ENCODE measurements at places on chromosomes 7 and 10.
A peak's percentile ranks its signal among the peaks of the same experiment; 100 is the strongest.

GRCh38 chr10:97067716-97068391 is 117.9 kb downstream of the SLIT1 start:
- DNase-seq, result no peak

GRCh38 chr10:124614003-124614659 is 130.0 kb downstream of the FAM53B start:
- peak; percentile 69 for DNase-seq

GRCh38 chr7:77537136-77537777 is at the start of gene PTPN12:
Gene PTPN12 (plus strand): TSS chr7:77537295. CDS start chr7:77537547, 252 bp downstream.
- peak; percentile 63 for DNase-seq

GRCh38 chr10:361203-362081 is 226.2 kb downstream of the ZMYND11 start:
- no peak for DNase-seq

DNA sequence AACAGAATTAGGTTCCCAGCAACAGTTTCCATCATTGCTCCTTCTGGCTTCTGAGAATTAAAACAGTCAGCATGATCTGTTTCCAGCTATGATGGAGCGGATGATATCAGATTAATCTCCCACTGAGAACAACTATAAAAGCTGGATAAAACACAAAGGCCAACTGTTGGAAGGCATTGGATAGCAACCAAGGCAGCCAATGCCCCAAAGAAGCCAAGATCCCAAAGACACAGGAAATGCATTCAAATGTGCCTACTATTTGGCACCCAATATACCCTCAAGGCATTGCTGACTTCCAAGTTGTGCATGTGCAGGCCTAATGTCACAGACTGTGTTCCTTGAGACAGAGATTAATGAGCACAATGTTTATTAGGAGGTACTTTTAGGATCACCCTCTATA is 259.3 kb downstream of the ARHGAP12 start:
- DNase-seq, result no peak

GRCh38 chr10:96152437-96152836 is 22.3 kb downstream of the ZNF518A start:
- no peak for DNase-seq

DNA sequence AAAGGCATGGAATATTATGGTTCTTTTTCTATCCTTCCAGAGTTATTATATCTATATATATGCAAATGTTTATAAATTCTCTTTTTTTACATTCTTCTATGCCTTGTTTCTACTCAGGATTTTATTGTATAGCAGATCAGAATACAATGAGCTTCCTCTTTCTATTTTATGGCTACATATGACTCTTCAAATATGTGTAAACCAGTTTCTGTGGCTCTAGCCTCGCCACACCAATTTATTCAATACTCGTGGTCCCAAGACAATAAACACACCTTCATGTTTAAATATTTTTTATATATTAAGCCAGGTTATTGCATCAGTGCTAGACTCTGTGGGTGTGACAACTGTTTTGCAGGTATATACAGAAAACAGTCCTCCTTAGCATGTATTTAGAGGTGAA is 237.5 kb upstream of the MKLN1 start:
- DNase-seq, result no peak

- DNase-seq, result peak; percentile 75
Observed at GRCh38 chr7:130896898-130897514, 163.0 kb upstream of the KLF14 start.

DNA sequence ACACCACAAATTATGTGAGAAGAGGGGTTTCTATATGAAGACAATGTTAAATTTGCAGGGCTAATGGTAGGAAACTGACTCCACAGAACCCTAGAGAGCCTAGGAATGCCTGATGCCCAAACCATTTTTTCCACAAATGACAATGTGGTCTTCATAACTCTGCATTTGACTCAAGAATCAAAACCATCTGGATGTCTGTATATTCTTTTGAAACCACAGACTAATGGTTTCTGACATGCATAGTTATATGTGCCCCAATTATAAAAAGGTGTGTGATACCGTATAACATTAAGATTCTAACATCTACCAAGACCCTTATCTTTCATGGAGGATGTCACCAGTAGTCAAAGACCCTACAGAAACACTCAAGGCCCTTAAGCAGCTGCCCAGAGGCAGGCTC is 20.3 kb downstream of the SEC61G start:
- DNase-seq, result no peak

GRCh38 chr7:92806496-92806895 is 29.9 kb downstream of the CDK6 start:
- DNase-seq, result no peak

DNA sequence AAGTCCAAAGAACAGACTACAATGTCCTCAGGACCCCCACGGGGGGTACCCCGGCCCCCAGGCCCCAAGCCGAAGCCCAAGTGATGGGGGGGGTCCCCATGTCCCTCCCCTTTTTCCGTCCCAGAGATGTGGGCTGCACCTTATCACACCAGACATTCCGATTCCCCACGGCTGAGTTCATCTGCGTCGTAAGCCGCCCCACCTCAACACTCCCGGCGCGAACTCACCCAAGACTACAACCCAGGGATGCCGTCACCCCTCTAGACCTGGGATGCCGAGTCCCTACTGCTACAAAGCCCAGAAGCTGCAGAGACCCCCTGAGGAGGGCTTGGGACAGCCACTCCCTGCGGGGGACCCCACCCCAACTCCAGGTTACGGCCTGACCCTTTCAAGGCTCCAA is 14.5 kb downstream of the PDGFA start:
- DNase-seq, result no peak

- no peak for DNase-seq
Observed at GRCh38 chr7:100571829-100572116, 1.9 kb downstream of the SAP25 start.

DNA sequence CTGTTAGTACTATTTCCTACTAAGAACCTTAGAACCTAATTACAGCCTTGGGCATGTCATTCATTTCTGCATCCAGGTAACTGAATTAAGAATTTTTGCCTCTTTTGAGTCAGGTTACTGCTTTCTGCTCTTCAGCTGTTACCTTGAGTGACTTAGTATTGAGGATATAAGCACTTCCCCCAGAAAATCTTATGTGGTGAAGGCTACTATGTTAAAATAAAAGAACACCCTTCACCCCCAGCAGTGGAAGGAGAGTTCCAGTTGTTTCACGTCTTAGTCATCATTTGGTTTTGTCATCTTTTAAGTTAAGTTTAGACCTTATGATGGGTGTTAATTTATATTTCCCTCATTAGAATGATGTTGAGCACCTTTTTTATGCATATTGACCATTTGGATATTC is 82.8 kb downstream of the GLCCI1 start:
- DNase-seq, result no peak

- DNase-seq, result no peak
Observed at GRCh38 chr7:24501009-24501408, 72.2 kb upstream of the PALS2 start.

GRCh38 chr7:158066085-158066484 is 521.5 kb downstream of the PTPRN2 start:
- no peak for DNase-seq

- no peak for DNase-seq
Observed at GRCh38 chr10:98316170-98316569, 48.2 kb upstream of the LOXL4 start.

- DNase-seq, result no peak
Observed at GRCh38 chr7:68689087-68689433, 909.2 kb upstream of the AUTS2 start.

DNA sequence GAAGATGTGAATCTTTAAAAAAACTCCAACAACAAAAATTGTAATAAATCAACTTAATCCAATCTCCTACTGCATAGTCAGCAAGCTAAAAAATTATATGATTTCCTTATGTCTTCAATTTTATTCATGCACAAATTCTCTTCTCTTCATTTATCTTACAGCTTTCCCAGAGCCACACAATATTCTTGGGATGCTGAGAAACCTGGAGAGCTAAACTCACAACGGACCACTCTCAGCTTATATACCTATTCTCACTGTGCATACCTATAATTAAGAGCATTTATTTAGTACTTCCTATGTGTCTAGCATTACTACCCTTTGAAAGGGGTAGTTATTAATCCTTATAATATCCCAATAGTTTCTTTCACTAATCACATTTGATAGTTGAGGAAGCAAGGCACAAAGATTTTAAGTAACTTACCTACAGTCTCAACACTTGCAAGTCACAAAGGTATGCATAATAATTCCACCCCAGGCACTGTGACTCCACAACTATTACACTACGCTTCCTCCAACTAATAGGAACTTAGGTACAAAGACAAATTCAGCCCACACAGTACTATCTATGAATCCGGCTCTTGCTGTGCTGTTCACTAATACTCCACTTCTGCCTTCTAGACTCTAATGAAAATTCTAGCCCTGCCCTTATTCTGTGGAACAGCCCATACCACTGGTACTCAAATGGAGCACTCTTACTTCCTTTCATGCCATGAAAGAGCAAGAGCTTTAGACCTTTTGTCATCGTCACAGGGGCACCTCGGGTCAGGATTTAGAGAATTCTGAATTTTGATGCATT is 5.1 kb downstream of the CCDC71L start:
- no peak for DNase-seq

GRCh38 chr10:84701370-84701720 is 373.0 kb downstream of the CCSER2 start:
- DNase-seq, result no peak

DNA sequence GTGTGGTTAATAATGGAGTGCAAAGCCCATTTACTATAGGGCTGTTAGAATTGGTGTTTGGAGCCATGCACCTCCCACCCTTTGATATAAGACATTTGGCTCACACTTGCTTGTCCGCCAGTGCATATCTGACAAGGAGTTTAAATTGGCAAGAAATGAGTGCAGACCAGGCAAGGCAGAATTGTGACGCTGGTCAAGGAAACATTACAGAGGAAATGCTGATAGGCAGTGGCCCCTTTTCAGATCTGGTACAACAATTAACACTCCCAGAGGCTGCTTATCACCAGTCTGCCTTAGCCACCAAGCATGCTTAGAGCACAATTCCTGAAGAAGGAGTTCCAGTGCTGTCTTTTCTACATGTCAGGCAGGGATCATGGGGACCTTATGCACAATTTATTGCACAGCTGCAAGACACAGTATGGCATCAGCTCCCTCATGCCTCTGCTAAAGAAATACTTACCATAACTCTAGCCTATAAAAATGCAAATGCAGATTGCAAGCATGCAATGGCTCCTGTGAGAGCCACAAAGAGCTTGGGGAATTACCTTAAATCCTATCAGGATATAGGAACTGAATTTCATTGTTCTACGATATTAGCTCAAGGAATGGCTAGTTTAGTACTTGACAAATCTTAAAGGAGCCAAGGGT is 35.2 kb downstream of the OR13A1 start:
- no peak for DNase-seq

GRCh38 chr10:72322280-72323058 is 32.2 kb downstream of the DNAJB12 start:
- no peak for DNase-seq

DNA sequence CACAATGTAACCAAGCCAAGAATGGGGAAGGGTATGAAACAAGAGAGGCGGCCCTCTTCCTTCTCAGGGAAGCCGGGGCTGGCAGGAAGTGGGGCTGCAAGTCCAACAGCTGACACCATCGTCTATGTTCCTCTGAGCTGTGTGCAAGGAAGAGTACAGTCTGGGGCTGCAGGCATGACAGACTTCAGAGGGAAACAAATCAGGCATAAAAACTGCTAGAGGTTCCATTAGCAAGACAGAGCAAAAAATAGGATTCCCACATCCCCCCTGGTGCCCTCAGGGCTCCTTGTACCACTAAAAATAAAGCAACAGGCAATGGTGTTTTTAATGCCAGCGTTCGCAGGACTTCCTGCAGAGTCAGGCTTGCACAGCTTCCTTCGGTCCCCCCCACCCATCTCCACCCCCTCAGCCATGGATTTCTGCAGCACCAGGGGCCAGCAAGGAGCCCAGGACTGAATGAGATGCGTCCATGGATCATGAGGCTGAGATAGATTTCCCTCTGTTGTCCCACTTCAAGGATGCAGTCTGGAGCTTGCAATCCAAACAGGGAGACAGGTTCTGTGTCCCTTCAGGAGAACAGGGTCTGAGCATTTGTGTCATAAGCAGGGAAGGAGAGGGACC is 34.6 kb downstream of the KCNMA1 start:
- DNase-seq, result no peak

GRCh38 chr10:98833542-98833941 is 386.8 kb upstream of the HPS1 start:
- DNase-seq, result no peak

DNA sequence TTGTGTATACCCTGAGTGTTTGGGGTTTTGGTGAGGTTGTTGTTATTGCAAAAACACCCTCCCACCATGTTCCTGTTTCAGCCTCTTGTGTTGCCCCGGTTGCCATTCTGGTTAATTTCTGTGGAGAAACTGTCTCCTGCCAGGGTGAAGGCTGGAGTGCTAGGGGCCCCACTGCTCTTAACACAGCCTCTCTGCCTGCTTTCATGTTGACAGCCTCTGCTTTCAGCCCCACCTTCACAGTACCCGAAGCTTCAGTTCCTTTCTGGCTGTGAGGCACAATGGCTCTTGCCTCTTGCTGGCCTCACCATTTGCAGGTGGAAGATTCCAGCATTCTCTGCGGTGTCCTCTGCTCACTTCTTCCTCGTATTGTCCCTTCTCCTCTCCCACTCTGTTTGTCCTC is 19.2 kb downstream of the SLC18A2 start:
- DNase-seq, result no peak

GRCh38 chr10:5775685-5776084 is 37.5 kb downstream of the GDI2 start:
- peak; percentile 22 for DNase-seq

GRCh38 chr7:157568770-157569584 is 232.2 kb downstream of the DNAJB6 start:
- peak; percentile 39 for DNase-seq

DNA sequence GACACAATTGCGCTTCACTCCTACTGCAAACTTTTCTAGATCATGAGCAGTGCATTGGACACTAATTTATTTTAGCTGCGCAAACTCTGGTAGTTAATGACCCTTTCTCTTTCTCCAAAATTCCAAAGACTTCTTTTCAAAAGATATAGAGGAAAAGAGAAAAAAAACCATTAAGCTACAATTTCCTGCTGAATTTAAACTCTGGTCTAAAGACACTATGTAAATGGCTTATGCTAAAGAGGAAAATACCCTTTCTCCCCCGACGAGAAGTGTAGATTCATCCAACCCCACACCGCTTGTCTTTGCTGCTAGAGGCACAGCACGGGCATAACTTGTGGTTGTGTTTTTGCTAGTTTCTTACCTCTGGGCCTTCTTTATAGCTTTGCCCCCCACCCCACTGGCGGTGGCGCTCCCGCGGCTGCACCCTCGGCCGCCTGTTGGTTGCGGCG is 84.1 kb downstream of the SNX10 start:
- no peak for DNase-seq

- peak; percentile 42 for DNase-seq
Observed at GRCh38 chr7:93890464-93891068, at the start of gene TFPI2. Gene TFPI2 (minus strand): TSS chr7:93890753. CDS start chr7:93890678, 75 bp downstream.

DNA sequence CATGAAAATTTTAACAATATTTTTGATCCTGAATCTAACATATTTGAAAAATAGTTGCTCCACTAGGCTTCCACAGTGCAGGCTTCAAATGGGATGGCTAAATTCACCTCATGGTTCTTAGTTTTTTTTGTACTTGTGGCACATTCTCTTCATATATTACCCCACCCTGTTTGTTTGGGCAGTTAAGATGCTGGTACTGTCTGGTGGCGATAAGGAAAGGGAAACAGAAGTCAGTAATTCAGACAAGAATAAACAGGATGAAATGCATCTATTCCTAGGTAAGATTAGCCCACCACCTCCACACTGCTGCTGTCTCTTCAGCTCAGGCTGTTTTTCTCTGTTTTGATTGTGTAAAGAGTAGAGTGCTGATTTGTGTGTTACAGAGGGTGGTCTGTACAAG is 44.2 kb downstream of the GLRX3 start:
- DNase-seq, result no peak

GRCh38 chr10:3460420-3461128 is 288.0 kb upstream of the PITRM1 start:
- no peak for DNase-seq

- no peak for DNase-seq
Observed at GRCh38 chr10:101841826-101842225, 1.8 kb downstream of the KCNIP2 start.

All from GM10248 (cell line).